Motor neuron (in vitro differentiated cells): ENCODE measurements at places on chromosomes 5 and 9.

- ATAC-seq: peak; percentile 5
Measured at GRCh38 chr9:133125941-133126696, 5.1 kb upstream of the RALGDS start.

- ATAC-seq: no peak
Measured at GRCh38 chr9:115498303-115498702, 380.3 kb upstream of the TNC start.

DNA sequence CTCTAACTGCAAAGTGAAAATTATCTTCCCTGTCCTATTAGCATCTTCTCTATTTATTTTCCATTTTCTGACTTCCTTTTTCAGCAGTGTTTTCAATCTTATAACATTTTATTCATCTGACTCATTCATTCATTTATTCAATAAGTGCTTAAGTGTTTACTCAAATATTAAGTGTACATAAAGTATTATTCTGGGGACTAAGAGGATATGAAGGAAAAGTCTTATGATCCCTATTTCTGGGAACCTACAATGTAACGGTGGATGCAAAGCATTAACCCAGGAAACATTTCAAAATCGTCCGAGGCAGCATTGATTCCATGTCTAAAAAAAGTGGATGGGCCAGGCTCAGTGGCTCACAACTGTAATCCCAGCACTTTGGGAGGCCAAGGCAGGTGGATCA lies 19.4 kb upstream of the TRPM6 start:
- ATAC-seq: no peak

- ATAC-seq: no peak
Measured at GRCh38 chr9:125635888-125636287, 71.1 kb downstream of the MAPKAP1 start.

GRCh38 chr5:27216367-27216950 lies 178.1 kb upstream of the CDH9 start:
- ATAC-seq: peak; percentile 43

GRCh38 chr9:106752581-106752980 lies 110.4 kb upstream of the ZNF462 start:
- peak; percentile 62 for ATAC-seq

DNA sequence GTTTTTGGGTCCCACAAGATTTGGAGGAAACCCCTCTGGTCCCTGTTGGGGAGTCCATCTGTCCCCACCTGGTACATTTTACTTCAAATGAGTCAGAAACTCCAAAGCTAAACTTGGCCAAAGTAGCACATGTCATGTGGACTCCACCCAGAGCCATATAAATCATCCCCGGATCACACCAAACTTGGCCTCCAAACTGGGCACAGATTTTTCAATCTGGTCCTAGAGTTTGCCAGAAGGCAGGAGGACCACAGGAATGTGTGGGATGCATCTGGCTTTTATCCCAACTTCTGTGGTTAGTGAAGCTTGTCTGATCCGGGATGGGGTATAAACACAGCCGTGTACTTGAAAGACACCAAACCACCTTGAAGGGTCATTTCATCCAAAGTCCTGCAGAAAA lies 66.3 kb downstream of the MAT2B start:
- ATAC-seq: no peak

GRCh38 chr5:95989283-95990048 lies 27.8 kb upstream of the ELL2 start:
- no peak for ATAC-seq

DNA sequence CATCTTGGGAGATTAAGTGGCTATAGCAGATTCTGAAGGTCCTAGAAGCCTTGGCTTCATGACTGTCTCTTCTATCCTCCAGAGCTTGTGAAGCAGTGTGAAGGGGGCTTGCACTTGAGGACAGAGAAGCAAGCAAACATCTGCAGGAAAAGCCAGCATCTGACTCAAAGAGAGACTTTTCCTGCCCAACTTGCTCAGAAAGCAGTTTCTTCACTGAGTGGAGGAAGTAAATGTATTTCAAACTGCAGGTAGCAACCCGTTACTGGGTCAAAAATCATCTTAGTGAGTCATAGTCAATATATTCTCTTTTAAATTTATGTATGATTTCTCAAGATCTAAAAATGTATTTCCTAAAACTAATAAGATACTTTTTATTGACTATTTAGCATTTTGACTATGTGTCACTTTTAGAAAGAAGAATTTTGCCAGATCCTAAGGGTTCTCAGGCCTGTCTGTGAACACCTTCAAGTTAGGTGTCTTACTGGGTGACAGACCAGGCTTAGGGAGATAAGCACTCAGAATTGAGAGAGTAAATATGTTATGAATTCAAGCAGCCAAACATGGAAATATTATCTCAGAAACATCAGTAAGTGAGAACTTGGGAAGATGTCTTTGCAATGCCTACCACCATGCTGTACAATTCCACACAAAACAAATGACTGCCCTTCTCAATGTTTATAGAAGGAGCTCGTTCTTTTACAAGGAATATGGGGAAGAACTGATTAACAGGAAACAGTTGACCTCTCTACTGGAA lies 72.6 kb upstream of the DMAC1 start:
- ATAC-seq: no peak

DNA sequence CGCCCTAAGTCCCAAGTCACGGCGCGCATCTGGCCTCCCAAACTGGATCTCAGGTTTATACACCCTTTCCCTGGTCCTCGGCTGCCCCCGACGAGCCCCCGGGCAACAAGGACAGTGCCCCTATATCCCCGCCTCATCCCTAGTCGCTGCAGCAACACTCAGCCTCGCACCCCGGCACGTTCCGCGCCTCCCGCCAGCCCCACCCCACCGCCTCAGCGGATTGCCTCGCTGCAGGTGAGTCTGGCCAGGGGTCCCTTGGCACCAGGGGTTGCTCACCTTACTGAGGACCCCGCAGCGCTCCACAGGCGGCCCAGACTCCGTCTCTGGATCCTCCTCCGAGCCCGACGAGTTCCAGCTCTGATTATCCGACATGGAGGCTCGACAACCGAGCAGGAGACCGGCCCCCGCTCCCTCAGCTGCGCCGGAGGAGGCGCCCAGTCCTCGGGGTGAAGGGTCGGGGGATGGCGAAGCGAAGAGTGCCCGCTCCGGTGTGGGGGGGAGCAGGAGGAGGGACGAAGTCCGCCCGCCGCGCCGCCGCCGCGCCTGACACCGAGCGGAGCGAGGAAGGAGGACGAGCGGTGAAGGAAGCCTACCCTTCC lies 494 bp downstream of the CERT1 start:
- ATAC-seq: peak; percentile 55

DNA sequence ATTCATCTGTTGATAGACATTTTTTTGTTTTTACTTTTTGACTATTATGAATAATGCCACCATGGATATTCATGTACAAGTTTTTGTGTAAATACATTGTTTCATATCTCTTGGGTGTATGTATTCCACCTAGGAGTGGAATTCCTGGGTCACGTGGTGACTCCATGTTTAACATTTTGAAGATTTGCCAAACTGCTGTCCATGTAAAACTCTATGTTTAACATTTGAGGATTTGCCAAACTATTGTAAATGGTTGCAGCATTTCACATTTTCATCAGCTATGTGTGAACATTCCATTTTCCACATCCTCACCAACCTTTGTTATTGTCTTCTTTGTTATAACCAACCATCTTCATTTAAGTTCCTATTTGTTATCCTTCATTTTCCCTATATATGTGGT lies 12.2 kb downstream of the TMEFF1 start:
- ATAC-seq: no peak

DNA sequence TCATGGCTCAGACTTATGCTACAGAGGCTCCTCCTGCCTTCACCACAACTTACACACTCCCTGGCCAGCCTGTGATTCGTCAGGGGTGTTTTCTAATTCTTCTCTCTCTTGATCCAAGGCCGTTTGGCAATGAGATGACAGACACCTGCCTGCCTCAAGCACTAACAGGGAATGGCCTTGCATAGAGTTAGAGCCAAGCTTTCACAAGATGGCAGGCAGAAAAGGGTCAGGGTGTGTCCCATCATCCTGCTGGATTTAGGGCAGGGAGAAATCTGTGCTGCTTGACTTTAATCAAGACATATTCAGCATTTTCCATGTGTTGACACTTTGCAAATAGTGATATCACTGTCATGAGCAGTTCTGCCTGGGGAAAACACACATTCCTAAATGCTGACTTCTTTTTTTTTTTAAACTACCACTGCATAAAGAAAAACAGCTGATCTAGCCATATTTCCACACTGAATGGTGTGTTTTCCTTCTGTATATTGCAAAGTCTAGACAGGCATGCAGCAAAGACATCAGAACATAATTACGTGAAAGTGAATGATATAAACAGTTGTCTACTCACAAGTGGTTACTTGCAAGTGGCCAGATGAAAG lies 95.0 kb upstream of the SLC25A48 start:
- ATAC-seq: no peak

- peak; percentile 80 for ATAC-seq
Measured at GRCh38 chr9:109274884-109275730, 45.8 kb downstream of the EPB41L4B start.

GRCh38 chr5:89712134-89712700 lies 697.3 kb downstream of the CETN3 start:
- peak; percentile 69 for ATAC-seq
